ENCODE measurements at places on chromosomes 2 and 18.

DNA sequence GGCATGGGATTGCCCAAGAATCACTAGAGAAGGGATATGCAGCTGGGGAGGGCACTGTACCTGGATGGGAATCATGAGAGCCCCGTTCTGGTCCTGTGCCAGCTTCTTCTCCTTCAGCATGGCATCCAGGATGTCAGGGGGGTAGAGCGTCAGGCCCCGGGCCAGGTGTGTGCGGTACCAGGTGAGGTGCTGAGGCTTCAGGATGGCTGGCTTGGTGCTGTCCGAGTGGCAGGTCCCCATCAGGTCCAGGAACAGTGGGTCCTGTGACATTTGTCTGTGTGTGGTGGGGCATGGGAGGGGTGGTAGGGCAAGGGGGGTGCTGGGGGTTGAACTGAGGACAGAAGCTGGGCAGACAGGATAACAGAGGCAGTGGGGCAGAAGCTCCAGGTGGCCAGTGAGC is 13.2 kb downstream of the CFAP65 start:
- no peak for DNase-seq

DNA sequence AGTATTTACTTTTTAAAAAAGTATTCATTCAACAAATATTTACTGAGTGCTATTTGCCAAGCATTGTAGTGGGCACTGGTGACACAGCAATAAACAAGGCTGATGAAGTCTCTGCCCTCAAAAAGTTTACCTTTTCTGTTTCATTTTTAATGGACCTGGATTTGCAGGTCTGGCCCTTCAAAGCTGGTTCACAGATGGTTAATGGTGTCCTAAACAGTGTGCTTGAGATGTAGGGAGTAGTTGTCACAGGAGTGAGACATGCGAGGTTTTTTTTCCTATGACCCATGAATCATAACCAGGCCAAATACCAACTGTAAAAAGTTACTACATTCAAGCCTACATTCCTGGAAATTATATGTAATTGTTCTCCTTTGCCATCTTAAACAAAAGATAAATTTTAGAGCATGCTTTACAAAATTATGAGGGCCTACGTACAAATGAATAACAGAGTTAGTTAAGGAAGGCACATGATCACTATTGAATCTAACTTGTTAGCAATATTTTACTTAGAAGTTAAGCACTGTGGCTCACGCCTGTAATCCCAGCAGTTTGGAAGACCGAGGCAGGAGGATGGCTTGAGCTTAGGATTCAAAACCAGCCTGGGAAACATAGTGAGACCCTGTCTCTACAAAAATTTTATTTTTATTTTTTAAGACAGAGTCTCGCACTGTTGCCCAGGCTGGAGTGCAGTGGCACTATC is 223.9 kb downstream of the MBD5 start:
- no peak for DNase-seq

GRCh38 chr2:145771525-145771924 is 1251.6 kb upstream of the ZEB2 start:
- no peak for DNase-seq

- no peak for DNase-seq
These were observed 174.6 kb downstream of the TGIF1 start for GRCh38 chr18:3624546-3624934.

DNA sequence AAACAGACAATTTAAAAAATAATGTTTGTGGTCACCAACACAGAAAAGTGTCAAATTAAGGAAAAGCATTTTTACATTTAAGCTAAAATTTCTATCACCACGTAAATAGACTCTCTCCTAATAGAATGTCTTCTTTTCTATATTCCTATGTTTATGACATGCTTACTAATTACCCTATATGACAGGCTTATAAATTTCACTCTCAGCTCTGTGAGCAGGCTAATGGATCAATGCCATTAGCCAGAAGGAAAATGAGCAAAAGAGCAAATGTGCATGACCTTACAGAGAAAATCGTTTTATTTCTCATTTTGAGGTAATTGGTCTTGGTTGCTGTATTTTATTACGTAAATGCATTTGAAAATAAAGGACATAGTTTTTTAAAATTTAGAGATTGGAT is 209.7 kb downstream of the TMX3 start:
- DNase-seq: no peak

DNA sequence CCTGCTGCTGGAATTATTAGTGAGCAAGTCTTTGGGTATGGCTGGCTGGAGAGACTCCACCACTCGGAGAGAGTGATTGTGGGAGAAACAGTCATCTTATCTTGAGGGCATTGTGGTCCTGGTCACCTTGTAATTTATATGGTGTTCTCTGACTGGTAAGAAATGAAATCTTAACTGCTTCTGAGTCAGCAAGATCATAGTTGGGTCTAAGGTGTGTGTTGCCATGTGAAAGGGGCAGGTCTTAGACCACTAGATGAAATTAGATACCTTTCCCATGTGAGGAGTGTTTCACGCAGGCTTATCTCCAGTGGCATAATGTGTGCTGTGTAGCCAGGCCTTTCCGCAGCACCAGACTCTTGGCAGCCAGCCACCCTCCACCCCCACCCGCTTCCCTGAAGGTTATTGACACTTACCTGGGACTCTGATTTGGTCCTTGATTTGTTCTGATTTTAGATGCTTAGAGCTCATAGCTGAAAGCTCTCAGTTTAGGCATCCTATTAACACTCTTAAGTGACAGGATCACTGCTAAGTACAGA is 7.7 kb downstream of the MAPRE3 start:
- DNase-seq: peak; percentile 53

GRCh38 chr2:229660951-229661350 is 53.4 kb downstream of the DNER start:
- DNase-seq: no peak

GRCh38 chr2:9780368-9781130 is 62.7 kb upstream of the TAF1B start:
- DNase-seq: no peak

DNA sequence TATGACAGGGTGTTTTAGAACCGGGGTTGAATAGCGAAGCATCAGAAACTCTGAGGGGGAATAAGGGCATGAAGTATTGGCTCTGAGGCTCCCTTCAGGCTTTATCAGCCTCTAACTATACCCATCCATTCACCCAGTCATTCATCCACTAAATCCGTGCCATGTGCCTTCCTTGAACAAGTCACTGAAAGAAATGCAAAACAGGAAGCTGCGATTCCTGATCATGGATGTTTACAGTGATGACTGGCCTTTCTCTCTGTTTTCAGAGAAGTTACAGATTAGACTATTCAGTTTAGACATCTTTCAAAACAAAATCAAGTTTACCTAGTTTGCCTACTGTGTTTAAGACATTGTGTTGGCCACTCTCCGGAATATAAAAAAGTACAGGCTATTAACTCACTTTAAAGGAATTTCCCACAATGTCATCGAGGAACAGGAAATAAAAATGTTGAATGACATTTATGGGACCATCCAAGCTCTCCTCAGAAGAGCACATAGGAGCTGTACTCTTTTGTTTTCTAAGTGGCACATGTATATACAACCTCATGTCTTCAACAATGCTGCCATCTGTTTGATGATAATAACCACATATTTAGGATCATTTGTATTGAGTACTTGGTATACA is 43.8 kb upstream of the SLC14A1 start:
- no peak for DNase-seq

DNA sequence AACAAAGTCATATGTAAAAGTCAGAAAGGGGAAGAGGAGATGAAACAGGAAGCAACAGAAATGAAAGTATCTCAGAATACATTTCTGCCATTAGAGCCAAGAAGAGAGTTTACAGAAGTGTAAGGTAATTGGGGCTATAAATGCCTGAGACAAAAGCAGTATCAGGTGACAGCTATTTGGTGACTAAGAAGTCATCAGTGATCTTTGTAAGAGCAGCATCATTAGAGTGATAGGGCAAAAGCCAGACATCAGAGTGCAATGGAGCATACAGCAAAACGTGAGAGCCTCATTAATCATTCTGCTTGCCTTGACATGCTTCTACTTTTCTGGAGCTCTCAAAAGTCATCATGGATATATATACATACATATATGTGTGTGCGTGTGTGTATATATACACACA is 804.7 kb upstream of the PIK3C3 start:
- peak; percentile 87 for DNase-seq

GRCh38 chr18:48352051-48352755 is 57.0 kb downstream of the ZBTB7C start:
- no peak for DNase-seq

- no peak for DNase-seq
These were observed 250.2 kb downstream of the ALPK2 start for GRCh38 chr18:58378411-58379379.

GRCh38 chr2:1817256-1818051 is 73.1 kb upstream of the PXDN start:
- peak; percentile 3 for DNase-seq

- peak; percentile 85 for DNase-seq
These were observed 264.3 kb downstream of the NOL4 start for GRCh38 chr18:33960417-33960816.

DNA sequence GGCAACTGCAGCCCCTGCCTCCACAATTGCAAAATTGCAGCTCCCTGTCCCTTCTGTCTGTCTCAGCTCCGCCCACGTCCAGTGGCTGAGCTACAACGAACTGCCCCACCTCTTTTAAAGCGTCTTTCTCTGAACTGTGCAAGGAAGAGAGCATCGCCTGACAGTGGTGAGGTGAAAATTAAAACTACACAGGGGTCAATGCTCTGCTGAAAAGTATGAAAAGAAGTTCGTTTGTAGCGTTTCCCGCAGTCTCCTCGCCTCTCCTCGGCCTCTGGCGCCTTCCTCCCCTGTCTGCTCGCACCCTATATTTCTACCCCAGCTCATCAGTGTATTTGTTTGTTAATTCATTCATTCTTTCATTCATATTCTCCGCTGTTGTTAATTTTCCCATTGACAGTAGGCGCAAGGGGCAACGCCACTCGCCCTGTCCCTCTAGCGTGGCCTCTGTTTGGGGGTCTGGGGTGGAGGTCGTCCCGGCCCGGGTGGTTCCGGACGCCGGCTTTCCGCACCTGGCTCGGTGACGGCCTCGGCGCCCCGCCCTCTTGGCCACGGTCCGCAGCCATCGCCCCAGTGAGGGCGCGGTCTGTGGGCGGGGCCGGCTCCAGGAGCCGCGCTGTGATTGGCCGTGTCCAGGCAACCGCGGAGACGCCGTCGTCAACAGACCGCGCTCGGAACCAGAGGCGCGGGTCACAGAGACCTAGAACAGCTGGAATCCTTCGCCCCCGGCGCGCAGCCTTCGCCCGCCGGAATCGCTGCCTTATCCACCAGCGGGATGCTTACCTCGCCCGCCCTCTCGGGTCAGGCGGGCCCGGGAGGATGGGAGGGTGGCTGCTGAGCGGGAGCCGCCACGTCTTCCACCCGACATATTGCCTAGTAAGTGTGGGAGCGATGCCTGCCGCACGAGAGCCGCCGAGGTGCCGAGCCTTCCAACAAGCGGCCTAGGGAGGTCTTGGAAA is at the start of gene VWA3B:
Gene VWA3B (plus strand): TSS at position 677 of the 956 bp plus-strand sequence. CDS start 5,926 bp downstream, outside the sequence.
- DNase-seq: peak; percentile 78

GRCh38 chr2:79627237-79627636 is 114.4 kb downstream of the CTNNA2 start:
- DNase-seq: no peak
